ENCODE measurements at places on chromosomes 11 and 22.

DNA sequence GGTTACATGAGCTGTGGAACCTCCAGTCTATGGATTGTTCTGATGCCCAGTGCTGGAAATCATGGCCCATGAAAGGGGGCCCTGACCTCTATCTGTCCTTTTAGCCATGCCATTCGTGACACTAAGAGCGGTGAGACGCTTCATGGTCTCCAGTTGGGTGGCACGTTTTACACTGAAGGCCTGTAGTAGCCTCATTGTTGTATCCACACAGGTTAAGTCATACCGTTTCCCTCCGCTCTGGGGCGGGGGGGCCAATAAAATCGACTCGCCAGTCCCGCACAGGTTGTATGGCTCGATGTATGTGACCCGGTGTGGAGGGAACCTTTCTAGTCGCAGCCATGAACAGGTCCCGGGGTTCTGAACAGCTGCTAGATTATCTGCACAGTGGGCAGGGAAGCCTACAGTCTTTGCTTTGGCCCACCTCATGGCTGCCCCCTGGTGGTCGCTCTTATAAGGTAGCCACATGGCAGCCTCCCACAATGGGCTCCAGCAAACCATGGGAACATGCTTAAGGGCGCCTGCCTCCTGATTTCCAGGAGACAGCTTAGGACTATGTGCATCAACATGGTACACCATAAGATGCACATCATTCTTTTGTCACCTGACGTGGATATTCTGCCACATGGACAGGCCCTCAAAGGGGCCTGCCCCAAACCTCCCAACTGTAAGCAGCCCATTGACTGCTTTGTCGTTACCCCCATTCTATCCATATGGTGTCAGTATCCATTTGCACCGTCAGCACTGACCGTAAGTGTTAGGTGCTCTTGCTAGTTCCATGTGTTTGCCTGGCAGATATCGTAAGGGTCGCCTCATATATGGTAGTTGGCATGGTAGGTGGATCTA lies 19.7 kb upstream of the APOL3 start:
- peak; percentile 89 for DNase-seq

GRCh38 chr11:91700854-91701253 lies 523.8 kb upstream of the FAT3 start:
- DNase-seq, result no peak

DNA sequence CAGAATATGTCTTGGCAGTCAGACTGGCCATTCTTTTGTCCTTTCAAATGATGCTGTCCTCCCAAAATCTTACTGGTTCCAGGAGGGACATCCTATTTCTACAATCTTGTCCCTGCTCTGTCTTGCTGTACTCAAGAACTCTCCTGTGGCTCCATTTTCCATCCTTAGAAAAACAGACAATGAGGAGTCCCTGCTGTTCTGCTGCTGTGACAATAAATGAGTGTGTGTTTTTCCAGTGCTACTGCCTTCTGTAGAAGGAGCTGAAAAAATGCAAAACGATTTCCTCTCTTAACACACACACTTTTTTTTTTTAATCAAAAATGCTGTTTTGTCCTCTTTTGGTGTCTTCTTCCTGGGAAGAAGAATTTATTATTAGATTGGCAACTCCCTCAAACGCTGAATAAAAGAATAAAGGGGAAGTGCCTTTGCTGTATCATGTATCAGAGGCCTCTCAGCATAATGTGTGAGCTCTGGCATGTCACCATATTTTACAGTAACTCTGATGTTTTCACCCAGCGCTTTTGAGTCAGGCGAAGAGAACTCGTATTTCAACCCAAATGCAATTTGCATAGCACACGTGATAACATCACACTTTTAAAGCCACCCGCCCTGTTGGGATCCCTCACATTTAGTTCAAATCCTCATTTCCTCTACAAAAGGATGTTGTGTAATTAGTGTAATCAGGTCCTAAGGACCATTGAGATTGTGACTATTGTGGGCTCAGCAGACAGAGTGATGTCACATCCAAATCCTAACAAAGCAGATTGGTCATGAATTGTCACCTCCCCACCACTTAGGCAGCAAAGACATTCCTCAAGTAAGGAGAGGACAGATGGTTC lies 496.0 kb upstream of the LARGE1 start:
- no peak for DNase-seq

GRCh38 chr22:37529652-37530345 lies 10.6 kb upstream of the CARD10 start:
- DNase-seq, result no peak

Measured in activated naive CD4-positive, alpha-beta T cell treated with anti-CD3 and anti-CD28 coated beads, Interleukin-2, amount 10 ng/mL, durations not matched to agents 7 days and 5 days (primary cell).